ENCODE measurements at places on chromosomes 6 and 20.

- no peak for DNase-seq
Measured at GRCh38 chr20:62051546-62052255, 14.0 kb downstream of the TAF4 start.

DNA sequence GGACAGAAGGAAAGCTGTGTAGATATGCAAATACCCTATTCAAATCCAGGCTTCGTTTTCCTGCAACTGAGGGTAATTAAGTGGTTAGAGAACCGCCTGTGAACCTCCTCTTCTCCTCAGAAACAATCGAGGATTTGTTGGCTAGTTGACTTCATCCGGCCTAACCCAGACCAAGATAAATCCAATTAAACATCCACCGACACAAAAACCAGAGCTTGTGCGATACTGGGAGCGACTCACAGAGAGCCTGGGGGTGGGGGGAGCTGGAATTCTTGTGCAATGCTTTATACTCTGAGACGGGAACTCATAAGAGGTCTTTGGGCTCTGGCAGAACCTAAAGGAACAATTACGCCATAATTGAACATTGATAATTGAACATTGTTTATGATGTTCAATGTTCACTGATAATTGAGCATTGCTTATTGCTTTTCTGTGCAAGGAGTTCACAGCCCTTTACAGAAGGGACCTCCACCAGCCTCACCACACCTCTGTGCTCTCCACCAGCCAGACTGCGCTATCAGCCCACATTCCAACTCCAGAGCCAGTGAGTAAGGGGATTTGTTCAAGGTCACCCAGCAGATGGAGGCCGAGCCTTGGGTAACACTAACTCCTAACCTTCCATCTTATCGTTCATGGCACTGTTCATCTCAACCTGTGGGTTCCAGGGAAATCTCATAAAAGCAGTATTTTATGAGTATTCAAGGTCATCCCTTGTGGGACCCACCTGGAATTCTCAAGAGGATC, 429.6 kb upstream of the JARID2 start:
- no peak for DNase-seq

GRCh38 chr6:47335466-47335865, 25.8 kb upstream of the TNFRSF21 start:
- DNase-seq: no peak

DNA sequence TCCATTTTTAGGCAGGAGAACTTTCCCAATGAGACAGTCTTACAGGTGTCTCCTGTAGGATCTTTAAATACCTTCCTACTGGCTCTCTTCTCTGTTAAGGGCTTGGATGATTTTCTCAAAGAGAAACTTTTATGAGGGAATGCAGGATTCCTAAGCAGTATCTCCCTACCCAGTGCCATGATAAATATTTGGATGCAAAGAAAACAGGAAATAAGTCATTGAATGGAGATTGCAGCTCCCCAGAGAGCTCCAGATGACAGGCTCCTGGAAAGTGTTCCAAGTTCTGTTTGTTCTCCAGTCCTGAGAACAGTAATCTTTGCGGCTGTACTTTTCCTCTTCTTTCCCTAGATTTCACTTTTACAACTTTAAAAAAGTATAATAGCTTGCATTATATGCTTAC, 2.4 kb upstream of the SCGN start:
- DNase-seq: no peak

GRCh38 chr6:117668736-117669135, 6.5 kb upstream of the NUS1 start:
- no peak for DNase-seq

GRCh38 chr6:144559865-144560593, 274.9 kb downstream of the UTRN start:
- DNase-seq: no peak

DNA sequence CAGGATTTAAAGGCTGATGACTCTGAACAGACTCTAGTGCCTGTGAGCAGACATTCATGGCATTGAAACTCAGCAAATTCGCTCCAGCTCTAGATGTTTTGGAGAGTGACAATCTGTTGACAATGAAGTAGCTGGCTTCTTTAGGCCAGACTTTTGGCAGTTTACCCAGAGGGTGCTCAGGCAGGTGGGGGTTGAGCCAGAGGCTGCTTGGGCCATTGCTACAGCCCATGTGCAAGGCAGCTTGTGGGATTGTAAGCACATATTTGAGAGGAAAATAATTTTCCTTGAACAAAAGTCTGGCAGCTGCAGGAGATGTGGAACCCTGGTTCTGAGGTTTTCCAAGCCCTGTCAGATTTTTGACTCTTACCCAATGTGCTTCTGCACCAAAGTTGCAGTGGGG, 311.6 kb downstream of the CDC5L start:
- no peak for DNase-seq

- DNase-seq: no peak
Measured at GRCh38 chr6:166025149-166025898, 142.3 kb downstream of the TBXT start.

GRCh38 chr6:139370283-139370998, 4.0 kb downstream of the CITED2 start:
- no peak for DNase-seq

DNA sequence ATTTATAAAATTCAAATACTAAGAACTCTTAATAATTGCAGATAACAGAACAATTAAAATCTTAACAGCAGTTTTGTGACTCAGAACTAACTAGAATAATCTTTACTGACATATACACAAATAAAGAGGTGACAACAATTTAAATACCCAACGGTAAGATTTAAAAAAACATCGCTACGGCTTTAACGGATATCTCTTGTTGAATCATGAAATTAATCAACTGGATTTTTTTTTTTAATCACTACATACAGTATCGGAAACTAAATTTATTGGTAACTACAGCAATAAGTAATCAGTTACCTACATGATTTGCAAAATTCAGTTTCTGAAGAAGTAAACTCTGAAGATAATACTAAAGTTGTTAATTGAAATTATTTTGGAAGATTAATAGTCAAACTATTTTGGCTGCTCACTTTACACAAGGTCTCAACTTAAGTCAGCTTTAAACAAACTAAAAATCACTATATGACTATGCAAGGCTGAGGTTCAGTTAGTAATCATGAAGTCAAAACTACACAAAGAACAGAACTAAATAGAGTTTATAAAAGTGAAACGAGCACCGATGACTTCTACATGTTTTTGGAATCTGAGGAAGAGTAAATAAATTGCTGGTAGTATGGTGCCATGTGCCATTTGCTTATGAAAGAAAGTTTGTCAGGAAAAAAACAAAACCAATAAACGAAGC, 128.8 kb downstream of the HUS1B start:
- DNase-seq: no peak

- DNase-seq: no peak
Measured at GRCh38 chr6:30903236-30903635, 4.8 kb upstream of the GTF2H4 start.

DNA sequence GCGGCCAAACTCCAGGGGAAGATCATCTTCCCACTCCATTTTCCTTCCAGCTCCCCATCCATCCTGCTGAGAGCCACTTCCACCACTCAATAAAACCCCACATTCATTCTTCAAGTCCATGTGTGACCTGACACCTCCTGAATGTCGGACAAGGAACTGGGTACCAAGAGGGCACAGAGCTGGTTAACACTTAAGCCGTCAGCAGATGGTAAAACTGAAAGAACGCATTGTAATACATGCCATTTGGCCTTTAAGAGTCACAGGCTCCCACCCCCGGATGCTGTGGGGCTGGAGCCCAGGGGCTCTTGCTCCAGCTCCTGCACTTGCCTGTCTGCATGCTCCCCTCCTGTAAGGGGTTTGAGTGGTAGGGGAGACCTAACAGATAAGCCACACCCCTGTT, 753.9 kb downstream of the COL12A1 start:
- DNase-seq: no peak

GRCh38 chr6:157428427-157429202, 47.6 kb downstream of the ZDHHC14 start:
- DNase-seq: no peak

- no peak for DNase-seq
Measured at GRCh38 chr6:23413327-23414050, 712.5 kb upstream of the NRSN1 start.

- no peak for DNase-seq
Measured at GRCh38 chr20:6058684-6059295, 4.9 kb upstream of the LRRN4 start.

DNA sequence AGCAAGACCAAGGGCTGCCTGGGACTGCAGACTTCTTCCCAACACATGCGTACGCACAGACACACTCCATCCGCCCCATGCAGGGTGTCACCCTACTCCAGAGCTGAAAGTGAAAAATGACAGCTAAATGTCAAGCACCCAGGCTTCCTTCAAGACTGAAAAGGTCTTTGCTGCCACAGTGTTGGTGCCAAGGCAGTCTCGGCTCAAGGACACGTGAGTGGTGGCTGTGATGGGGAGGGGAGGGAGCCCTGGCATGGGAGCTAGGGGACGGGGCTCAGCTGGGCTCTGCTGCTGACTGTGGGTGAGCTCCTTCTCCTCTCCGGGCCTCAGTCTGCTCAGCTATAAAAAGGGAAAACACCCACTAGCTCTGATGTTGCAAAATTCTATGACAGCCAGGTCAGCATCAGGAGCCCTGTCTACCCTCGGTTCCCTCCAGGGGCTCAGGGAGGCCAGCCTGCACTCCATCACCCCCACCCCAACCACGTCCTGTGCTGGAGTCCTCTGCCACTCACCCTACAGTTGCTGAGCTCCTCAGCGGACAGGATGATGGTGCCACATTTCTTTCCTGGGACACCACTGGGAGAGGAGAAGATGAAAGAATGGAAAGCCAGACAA, 47.6 kb downstream of the CPNE5 start:
- DNase-seq: no peak

- no peak for DNase-seq
Measured at GRCh38 chr20:44901974-44902373, 7.9 kb upstream of the PABPC1L start.

DNA sequence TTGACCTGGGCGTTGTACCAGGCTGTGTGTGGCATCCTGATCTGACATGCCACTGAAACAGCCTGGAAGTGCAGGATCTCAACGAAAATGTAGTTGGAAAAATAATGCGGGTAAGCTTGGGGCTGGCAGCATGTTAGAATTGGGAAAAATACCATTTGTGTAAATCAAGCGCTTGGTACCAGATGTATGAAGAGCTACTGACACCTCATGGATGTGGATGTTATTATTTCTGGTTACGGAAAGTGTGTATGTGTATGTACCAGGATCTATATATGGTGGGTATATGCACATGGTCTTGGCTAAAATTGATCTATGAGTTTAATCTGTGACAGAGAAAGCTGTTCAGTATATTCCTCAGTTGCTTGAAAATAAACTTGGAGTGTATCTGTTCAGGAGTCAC, 22.7 kb downstream of the HIVEP1 start:
- no peak for DNase-seq

DNA sequence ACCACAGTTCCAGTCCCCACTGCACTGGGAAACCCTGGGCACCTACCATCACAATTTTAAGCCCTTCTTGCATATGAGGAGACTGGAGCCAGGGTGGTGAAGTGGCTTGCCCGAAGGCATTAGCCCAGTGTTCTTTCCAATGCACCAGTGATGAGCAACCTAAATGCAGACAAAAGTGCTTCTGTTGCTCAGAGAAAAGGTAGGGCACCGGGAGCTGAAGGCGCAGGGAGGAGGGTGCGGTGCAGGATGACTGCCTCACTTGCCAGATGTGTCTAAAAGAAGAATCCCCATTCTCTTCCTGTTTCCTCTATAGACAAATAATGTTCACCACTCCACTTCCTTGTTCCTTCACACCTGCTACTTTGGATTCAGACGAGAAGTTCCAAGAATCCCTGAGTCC, 86.5 kb downstream of the QRSL1 start:
- no peak for DNase-seq

DNA sequence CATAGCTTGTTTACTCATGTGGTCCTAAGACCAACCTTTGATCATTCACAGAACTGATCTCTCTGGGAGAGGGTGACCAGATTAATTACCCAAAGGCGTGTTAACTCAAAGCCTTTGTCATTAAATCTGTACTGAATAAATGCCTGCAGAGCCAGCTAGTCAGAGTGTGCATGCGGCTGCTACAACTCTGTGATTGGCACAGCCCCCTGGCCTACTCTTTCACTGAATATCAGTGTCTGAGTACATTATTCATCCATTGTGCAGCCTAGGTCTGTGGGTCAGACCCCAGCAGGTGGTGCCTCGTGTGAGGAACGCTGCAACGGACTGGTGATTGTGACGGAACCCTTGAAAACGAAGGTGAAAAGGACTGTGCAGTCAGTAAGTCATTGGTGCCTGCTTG, 663.6 kb downstream of the PHF3 start:
- no peak for DNase-seq

- no peak for DNase-seq
Measured at GRCh38 chr6:128367437-128367836, 153.0 kb downstream of the PTPRK start.

DNA sequence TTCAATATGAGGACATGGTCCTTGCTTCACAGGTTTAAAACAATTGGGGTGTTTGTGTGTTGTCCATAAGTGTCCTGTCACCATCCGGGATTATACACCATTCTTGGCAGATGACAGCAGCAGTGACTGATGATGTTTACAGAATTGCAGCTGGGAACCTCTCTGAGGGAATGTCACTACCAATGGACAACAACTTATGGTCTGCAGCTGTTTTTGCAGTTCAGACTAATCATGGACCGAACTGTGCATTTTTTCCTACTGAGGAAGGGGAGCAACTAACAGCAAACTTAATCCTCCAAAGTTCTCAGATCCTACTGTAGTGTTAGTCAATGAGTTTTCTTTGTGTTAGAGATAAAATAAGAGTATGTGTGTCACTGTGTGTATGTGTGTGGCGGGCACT, 26.0 kb downstream of the FAM229B start:
- no peak for DNase-seq

GRCh38 chr6:23875006-23875405, 251.0 kb upstream of the NRSN1 start:
- DNase-seq: no peak

DNA sequence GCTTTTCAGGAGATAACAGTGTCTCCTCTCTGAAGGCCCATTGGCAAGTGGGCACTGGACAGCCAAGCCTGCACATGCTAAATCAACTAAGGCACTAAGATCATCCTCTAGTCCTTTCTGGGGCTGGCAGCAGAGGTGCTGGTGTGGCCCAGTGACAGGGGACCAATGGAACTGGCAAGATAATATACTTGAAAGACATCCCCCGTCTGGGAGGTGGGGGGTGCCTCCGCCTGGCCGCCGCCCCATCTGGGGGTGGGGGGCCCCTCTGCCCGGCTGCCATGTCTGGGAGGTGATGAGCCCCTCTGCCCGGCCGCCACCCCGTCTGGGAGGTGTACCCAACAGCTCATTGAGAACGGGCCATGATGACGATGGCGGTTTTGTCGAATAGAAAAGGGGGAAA, 223.3 kb downstream of the UNC5CL start:
- no peak for DNase-seq

GRCh38 chr6:107819964-107820337, 4.2 kb downstream of the SCML4 start:
- DNase-seq: no peak

DNA sequence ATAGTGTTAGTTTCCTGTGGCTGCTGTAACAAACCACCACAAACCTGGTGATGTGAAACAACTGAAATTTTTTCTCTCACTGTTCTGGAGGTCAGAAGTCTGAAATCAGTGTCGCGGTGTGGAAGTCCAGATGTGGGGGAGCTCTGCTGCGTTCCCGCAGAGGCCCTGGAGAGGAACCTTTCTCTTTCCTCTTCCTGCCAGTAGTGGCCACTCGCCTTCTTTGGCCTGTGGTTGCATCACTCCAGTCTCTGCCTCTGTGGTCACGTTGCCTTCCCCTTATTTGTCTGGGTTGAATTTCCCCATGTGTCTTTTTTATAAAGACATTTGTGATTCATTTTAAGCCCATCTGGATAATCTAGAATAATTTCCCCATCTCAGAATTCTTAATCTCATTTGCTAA, 295.5 kb upstream of the FLRT3 start:
- no peak for DNase-seq
